Spinal cord (tissue), 10 donors: ENCODE measurements at places on chromosomes 12 and 14.
A peak's percentile ranks its signal among the peaks of the same experiment; 100 is the strongest.

DNA sequence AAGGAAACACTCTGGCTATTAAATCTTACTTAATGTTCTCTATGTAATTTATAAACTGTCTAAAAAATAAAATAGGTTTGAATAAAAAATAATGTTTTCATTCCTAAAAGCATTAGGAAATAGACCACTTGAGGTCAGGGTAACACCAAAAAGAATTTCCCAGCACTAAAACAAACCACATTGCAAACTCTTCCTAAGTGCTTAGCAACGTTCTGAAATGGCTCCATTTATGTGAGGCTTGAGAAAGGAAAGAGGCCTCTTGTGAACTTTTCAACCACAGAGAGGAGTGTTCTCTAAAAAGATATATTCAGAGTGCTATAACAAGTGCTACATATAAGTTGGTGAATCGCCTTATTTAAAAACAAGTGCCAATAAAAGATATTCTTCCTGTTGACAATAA, 42.7 kb downstream of the ALX1 start:
- DNase-seq = peak; percentile 21

DNA sequence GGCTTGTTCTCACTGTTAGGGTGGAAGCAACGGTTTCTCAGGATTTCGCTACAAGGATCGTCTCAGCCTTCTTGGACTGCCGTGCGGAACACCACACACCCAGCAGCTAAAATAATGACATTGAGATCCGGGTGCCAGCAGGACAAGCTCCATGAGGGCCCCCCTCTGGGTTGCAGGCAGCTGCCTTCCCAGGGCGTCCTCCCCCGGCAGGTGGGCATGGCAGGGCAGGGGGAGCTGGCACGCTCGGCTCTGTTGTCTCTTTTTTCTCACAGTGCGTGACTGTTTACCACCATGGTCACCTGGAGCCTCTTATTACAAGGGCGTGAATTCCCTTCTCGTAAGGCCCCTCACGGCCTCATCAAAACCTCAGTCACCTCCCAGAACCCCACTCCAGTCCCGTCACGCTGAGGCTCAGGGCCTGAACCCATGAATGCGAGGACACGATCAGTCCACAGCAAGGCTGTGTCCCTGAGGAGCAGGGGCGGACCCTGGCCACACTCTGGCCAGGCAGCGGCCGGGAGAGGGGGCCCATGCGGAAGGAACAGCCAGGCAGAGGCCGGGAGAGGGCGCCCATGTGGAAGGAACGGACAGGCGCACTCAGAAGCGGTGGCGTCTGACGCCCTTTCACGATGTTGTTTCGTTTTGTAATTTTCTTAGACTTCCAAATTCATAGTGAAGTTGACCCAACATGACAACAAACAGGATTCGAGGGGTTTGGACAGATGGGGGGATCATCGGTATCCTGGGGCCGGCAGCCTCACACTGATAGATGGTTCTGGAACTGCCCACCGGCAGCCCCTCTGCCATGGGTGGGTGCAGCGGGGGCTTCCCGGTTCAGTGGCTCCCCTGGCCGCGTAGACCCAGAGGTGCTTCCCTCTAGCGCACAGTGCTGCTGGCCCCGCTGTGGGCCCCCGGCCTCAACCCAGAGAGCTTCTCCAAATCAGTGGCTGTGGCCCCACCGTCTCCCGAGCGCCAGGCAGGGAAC, 10.0 kb downstream of the LRCOL1 start:
- DNase-seq = no peak

GRCh38 chr12:72547573-72547972, 275.4 kb downstream of the TRHDE start:
- DNase-seq = no peak

- no peak for DNase-seq
Observed at GRCh38 chr12:21169878-21170472, 39.0 kb downstream of the SLCO1B1 start.

GRCh38 chr12:68487721-68488309, 122.9 kb upstream of the RAP1B start:
- DNase-seq = no peak
